Kidney tubule cell (primary cell): ENCODE measurements at places on chromosomes 4 and X.

GRCh38 chr4:74368596-74368995 lies 3.7 kb downstream of the EREG start:
- DNase-seq = no peak

- DNase-seq = no peak
Observed at GRCh38 chrX:40632199-40632598, 9.0 kb downstream of the MPC1L start.

- no peak for DNase-seq
Observed at GRCh38 chr4:75630937-75631329, 605 bp upstream of the CDKL2 start.

GRCh38 chr4:74414149-74414809 lies 30.7 kb upstream of the AREG start:
- no peak for DNase-seq

DNA sequence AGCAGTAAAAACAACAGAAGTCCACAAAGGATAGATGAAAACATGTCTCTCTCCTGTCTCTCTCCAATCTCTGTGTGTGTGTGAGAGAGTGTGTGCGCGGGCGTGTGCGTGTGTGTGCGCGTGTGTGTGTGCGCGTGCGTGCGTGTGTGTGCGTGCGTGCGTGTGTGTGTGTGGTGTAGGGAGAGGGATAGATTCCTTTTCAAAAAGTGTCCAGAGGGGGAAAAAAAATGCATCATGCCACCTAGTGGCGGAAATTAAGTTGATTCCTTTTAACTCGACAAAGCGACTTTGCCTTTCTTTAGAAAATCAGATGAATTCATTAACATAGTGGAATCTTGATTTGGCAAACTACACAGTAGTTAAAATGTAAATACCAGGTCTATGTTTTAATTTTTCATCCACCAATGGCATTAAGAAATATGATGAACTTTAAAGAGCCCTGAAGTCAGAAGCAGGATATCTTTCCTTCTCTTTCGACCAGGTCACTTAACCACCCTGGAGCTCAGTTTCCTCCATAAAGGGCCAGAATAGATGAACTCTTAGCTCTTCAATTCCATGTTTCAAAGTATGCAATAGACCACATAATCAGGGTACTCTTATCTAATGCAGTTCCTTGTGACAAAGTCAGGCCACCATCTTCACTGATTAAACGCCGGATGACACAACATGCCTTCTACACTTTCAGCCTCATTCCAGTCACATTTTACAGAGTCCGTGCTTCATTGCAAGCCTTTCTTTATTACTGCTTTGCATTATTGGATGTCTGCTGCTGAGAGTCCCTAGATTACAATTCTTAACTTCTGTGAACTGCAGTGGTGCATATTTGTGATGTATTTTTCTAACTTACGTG lies 162.8 kb downstream of the FBXO8 start:
- peak; percentile 63 for DNase-seq

DNA sequence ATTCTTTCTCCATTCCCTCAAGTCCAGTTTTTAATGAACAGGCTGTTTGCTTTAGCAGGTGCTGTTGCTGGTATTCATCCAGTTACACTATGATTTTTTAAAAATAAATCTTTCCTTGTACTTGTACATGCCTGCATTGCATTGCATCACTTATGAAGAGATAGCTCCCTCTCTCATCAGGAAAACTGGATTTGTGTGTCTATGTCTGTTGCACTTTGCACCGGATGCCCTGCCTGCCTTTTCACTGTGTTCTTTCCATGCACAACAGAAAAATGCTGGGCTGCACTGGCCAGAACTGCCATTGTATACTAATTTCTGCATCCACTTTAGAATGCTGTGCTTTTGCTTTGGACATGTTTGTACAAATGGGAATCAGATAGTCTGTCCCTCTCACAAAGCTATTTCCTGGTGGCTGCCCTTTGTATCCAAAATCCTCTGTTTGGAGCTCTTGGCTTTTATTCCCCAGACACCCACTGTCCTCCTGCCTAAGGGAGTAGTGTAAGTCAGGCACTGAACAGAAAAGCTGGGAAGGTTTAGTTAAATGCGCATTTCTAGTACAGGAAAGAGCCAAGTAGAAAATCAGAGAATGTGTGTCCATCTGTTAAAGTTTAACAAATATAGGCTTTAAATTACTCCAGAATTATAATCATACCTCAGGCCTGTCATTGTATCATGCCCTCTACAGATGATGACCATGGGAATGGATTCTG lies 119.1 kb downstream of the MBNL3 start:
- no peak for DNase-seq

DNA sequence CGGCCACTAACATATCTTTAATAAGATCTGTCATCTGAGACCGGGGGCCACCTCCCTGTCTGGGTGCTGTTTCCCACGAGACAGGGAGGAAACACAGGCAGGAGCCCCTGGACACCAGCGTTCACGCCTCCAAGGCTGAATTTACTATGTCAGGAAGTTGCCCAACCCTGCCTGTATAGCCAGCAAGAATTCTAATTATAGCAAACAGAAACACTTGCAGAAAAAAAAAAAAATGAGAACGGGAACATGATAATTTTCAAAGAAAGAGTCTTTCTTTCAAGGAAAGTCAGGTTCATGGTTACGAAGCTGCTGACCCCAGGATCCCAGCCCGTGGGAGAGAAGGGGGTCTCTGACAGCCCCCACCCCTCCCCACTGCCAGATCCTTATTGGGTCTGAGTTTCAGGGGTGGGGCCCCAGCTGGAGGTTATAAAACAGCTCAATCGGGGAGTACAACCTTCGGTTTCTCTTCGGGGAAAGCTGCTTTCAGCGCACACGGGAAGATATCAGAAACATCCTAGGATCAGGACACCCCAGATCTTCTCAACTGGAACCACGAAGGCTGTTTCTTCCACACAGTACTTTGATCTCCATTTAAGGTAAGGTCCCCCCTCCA lies at the start of gene IL3RA:
Gene IL3RA (plus strand): TSS at position 455 of the 613 bp plus-strand sequence. CDS start 4,981 bp downstream, outside the sequence.
- DNase-seq = no peak

DNA sequence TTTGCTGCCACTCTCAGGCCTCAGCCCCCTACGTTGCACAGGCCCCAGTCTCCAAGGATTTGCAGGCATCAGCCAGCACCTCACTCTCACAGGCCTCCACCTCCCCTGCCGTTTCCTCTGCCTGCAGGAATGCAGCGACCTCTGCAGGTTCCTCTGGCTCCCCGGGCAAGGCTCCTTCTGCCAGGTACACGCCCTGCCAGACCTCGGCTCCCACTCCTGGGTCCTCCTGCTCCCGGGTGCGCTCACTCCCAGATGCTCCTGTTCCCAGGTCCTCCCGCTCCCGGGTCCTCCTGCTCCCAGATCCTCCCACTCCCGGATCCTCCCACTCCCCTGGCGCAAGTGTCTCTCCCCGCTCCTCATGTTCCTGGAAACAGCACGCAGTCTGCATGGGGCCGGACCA lies 144.4 kb upstream of the RADX start:
- DNase-seq = no peak

GRCh38 chrX:154519389-154519788 lies 3.4 kb upstream of the FAM3A start:
- no peak for DNase-seq

GRCh38 chrX:16807976-16808542 lies 21.8 kb downstream of the TXLNG start:
- DNase-seq = no peak

GRCh38 chr4:71009890-71010588 lies 16.6 kb downstream of the DCK start:
- DNase-seq = peak; percentile 47

- peak; percentile 27 for DNase-seq
Observed at GRCh38 chrX:9745417-9746115, 20.1 kb downstream of the GPR143 start.

DNA sequence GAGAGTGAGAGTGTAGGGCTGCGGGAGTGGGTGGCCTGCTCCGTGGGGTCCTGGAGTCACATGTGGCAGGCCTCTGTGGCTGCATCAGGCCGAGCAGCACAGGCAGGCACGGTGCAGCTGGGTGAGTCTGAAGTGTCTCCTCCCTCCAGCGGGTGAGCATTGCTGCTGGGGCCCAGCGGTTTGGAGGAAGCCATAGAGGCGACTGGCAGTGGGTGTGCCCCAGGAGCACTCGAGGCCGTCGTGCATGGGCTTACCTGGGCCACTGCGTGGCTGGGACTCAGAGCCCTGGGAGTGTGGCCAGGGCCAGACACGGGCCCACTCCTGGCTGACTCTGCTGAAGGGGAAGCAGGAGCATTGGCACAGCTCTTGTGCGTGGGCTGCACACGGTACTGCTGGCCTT lies 10.6 kb downstream of the ZNF185 start:
- DNase-seq = no peak

GRCh38 chrX:48467281-48467761 lies 2.7 kb downstream of the SLC38A5 start:
- no peak for DNase-seq

GRCh38 chr4:52716364-52717151 lies 34.7 kb downstream of the ERVMER34-1 start:
- DNase-seq = no peak

DNA sequence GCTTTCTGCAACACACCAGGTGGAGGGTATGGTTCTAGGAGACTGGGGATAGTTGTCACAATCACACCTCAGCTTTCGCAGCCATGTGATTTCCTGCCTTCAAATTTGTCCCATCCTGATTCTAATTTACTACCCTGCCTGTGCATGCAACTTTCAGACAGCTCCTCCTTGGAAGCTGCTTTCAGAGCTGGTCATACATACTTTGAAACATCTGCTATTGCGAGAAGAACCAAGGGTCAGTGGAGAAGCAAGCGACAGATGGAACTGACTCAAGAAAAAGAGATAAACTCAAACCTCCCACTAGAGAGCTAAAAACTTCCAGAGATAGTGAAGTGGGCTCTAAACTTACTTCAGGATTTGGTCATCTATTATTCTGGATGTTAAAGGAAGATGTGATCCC lies 381.7 kb upstream of the FGF13 start:
- no peak for DNase-seq

DNA sequence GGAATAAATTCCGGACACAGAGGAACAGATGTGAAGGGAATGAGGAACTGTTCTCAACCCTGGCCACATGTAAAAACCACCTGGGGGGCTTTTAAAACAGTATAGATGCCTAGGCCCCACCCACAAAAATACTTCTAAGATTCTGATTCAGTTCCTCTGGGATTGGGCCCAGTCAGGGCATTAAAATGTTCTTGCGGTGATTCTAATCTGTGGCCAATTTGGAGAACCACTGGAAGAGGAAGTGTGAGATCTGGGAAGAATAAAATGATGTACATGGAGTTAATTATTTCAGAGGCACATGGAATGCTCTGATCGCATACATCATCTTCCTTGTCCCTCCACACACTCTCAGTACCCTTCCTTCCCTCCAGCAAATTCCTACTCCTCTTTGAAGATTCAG lies 192.2 kb downstream of the APBB2 start:
- DNase-seq = peak; percentile 19

DNA sequence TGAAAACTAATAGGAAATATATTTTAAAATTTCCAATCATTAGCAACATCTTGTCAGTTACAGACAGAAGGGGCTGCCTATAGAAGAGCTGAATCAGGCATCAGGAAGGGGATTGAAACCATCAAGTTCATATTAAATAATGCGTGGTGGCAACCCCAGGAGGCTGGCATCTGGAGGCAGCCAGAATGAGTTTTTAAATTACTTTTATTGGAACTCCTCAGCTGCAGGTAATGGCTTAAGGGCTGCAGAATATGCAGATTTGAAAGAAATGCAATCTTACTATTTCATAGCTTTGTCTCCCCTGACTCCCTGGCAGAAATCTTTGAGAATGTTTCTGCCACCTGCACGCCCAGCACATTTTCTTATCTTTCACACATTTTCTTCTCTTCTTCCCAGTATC lies 711.6 kb downstream of the PCDH19 start:
- DNase-seq = no peak

DNA sequence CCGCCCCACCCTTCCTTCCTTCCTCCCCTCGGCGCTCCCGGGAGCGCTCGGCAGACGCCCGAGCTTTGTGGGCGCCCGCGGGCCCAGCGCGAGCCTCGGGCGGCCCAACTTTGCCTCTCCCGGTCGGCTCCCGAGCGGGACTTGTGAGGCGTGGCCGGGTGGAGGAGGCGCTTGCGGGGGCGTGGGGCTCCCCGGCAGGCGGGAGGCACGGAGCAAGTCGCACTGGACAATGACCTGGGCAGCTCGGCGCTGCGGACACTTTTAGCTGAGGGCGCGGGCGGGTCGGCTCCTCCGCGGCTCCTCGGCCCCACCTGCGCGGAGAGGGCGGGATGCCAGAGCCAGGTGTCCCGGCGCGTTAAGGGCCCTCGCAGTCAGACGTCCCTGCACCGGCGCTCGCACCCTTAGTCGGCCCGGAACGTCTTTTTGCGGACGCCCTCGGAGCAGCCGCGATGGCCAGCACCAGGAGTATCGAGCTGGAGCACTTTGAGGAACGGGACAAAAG lies 385 bp downstream of the DCLK2 start:
- DNase-seq = peak; percentile 65
